ENCODE measurements at places on chromosomes 5 and 9. TPM values are rescaled to one million over a fixed set of nuclear protein-coding genes. Genes with fewer than 3 reads are reported as not detected.

Gene FOXI1
- not detected for total RNA-seq

Gene INSL6
- not detected for total RNA-seq

Gene PTGES
- 108 TPM for total RNA-seq

Gene TXNDC8
- not detected for total RNA-seq

Gene FGF18
- not detected for total RNA-seq

Gene KCNIP1
- total RNA-seq: not detected

Gene MARCOL
- total RNA-seq: 8.3 TPM

Gene ORM1
- total RNA-seq: not detected

Gene ABCA2
- total RNA-seq: 20.0 TPM

Gene SLC45A2
- 0.14 TPM for total RNA-seq

Gene HAVCR1
- not detected for total RNA-seq

Gene DND1
- total RNA-seq: 0.14 TPM

Gene PCDHA1
- total RNA-seq: under 0.01 TPM

Gene KIF12
- total RNA-seq: not detected

Gene LPAR1
- 101 TPM for total RNA-seq

Gene C5orf52
- not detected for total RNA-seq

Gene PCDHB16
- total RNA-seq: 0.18 TPM

Gene CXCL14
- 0.37 TPM for total RNA-seq

Gene TMOD1
- 0.57 TPM for total RNA-seq

Gene ZNF354B
- total RNA-seq: 5.8 TPM

Gene TEK
- total RNA-seq: 19.2 TPM

Gene MYORG
- total RNA-seq: 0.43 TPM

Gene TRIM32
- 22.2 TPM for total RNA-seq

Measured in smooth muscle cell of bladder (primary cell).